Renal pelvis (tissue), 12 donors: ENCODE measurements at places on chromosomes 16 and 17. TPM values are rescaled to one million over a fixed set of nuclear protein-coding genes. Genes with fewer than 3 reads are reported as not detected.
A peak's percentile ranks its signal among the peaks of the same experiment; 100 is the strongest.

DNA sequence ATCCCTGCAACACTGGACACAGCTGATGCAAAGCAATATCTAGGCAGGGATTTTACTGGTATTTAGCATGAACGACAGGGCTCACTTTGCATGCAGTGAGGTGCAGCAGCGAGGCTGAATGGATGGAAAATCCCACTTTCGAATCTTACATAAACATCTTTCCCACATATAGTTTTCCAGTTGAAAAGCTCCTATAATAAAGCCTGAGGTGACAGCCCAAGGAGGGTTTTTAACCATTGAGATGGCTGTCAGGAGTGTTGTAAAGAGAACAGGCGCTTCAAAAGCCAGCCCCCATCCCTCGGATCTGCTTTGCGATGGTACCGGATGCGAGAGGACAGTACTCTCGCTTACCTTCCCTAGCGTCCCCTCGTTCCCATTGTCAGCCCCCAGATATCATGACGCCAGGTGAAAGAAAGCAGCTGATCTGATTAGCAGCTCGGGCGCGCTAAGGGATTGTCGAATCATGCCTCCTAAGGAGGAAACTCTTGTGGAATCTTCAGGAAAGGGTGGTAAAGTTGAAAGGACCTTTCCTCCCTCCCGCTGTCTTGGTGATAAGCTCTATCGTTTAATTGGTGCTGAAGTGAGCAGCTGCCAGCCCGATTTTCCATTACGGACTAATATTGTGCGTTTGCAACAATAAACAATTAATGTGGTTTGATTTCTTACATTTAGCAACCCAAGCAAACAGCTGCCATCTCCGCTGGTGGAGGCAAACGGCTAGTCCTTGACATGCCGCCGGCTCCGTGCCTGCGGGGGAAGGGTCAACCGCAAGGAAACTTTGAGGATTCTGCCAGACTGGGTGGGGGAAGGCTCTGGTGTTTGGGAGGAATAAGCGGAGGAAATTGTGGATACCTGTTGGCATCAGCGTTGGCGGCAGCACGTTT lies 1.8 kb downstream of the CDH8 start:
- DNase-seq, result no peak

DNA sequence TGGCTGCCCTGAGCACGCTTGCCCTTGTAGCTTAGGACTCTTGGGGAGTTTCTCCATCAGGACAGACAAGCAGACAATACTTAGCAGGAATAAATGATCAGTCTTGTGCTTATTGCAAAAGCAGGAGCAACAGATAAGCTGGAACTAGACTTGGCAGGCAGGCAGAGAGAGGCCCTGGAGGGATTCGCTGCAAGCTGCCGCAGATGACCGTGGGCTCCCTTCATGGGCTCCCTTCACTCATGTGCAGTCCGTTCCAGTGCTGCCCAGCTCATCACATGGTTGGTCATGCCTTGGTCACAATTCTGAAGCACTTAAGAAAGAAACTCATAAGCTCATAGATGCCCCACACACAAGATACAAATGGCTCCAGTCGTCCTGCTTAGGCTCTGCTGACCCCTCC lies 2.4 kb upstream of the SLC5A10 start:
- no peak for DNase-seq

DNA sequence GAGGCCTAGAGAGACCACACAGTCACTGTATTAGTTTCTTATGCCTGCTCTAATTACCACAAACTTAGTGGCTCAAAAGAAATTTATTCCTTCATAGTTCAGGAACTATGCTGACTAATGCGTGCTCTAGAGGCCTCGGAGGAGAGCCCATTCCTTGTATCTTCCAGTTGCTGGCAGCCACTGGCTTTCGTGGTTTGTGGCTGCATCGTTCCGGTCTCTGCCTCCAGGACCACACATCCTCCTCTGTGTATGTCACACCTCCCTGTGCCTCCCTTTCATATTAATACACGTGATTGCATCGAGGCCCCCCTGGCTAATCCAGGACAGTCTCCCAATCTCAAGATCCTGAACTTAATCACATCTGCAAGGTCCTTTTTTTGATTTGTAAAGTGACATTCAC lies 16.9 kb upstream of the MYLK3 start:
- DNase-seq, result no peak

GRCh38 chr17:44279346-44279665 lies 11.4 kb upstream of the SLC4A1 start:
- DNase-seq, result no peak

GRCh38 chr16:47986031-47986430 lies 169.8 kb downstream of the ABCC12 start:
- no peak for DNase-seq

GRCh38 chr17:5561736-5562571 lies 22.4 kb downstream of the NLRP1 start:
- no peak for DNase-seq

GRCh38 chr17:12977008-12977751 lies 40.6 kb downstream of the ELAC2 start:
- DNase-seq, result no peak

DNA sequence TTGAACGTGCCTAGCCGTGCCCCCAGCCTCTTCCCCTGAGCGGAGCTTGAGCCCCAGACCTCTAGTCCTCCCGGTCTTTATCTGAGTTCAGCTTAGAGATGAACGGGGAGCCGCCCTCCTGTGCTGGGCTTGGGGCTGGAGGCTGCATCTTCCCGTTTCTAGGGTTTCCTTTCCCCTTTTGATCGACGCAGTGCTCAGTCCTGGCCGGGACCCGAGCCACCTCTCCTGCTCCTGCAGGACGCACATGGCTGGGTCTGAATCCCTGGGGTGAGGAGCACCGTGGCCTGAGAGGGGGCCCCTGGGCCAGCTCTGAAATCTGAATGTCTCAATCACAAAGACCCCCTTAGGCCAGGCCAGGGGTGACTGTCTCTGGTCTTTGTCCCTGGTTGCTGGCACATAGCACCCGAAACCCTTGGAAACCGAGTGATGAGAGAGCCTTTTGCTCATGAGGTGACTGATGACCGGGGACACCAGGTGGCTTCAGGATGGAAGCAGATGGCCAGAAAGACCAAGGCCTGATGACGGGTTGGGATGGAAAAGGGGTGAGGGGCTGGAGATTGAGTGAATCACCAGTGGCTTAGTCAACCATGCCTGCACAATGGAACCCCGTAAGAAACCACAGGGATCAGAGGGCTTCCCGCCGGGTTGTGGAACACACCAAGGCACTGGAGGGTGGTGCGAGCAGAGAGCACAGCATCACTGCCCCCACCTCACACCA lies 724 bp downstream of the GAA start:
- no peak for DNase-seq

GRCh38 chr17:38454532-38454931 lies 26.3 kb downstream of the ARHGAP23 start:
- DNase-seq, result no peak

- no peak for DNase-seq
These were observed 12.9 kb downstream of the HEATR6 start for GRCh38 chr17:60065867-60066266.

- no peak for DNase-seq
These were observed 3.5 kb upstream of the CTCF start for GRCh38 chr16:67558859-67559258.

- no peak for DNase-seq
These were observed 841 bp upstream of the NDRG4 start for GRCh38 chr16:58499092-58499511.

DNA sequence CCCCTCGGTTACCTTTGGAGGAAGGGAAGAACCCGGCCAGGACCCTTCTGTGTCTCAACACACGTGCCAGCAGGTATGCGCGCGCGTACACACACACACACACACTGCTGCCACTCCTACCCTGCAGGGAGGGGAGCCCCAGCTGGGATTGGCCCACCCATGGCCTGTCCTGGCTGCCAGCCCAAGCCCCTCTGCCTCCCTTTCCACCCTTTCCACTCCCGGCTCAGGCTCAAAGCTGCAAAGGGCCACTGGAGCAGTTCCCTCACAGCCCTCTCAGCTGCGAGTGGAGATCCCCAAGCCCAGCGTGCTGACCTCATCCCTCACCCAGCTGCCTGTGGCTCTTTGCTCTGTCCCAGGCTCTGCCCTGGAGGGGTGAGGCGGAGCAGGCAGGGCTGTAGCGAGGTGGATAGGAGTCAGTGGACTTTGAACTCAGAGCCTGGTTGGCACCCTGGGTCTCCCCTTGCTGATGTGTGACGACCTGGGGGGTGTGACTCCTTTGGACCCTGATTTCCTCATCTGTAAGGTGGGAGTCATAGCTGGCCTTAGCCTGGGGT lies 14.5 kb downstream of the KIF19 start:
- no peak for DNase-seq

GRCh38 chr17:42132941-42133340 lies 10.3 kb downstream of the HSPB9 start:
- DNase-seq, result peak; percentile 59

DNA sequence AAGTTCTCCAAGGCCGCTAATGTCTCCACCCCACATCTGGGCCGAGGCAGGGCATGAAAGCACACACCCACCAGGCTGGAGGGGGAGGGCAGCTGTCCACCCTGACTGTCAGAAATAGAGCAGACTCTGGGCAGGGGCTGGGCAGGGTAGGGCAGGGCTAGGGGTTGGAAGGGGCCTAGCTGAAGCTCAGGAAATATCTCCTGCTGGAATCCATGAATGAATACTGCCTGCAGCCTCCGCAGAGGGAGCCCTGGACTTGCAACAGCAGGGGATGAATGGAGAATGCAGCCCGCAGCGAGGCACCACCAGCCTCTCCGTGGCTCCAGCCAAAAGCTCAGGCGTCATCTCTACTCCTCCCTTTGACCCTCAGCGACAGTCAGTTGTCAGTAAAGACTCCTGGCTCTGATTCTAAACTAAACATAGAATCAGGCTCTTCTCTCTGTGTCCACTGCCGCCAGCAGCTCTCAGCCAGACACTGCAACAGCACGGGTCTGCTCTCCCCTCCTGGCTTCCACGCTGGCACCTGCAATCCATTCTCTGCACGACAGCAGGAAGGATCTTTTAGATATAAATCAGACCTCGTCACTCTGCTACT lies 23.9 kb upstream of the NGFR start:
- DNase-seq, result no peak

- peak; percentile 88 for DNase-seq
These were observed at the start of gene SOCS1 for GRCh38 chr16:11255737-11256660. Gene SOCS1 (minus strand): TSS chr16:11256204. CDS start chr16:11255478, 726 bp downstream.

- DNase-seq, result no peak
These were observed 5.4 kb downstream of the ALYREF start for GRCh38 chr17:81885869-81886548.

DNA sequence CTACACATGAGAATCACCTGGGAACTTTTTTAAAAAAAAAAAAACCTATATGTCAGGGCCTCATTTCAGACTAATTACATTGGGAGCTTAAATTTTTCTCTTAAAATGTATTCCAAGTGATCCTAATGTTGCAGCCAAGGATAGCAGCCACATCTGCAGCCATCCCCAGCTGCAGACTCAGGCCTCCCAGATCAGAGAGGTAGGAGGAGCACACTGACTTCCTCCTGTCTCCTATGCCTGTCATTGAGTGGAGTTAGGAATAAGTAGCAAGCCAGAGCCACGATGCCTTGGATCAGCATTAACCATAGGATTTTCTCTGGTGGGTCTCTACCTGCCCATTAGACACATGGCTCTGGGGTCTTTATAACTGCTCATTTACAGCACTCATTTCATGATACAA lies 463.5 kb downstream of the HS3ST4 start:
- no peak for DNase-seq

GRCh38 chr16:28534542-28535373 lies 4.0 kb downstream of the NUPR1 start:
- no peak for DNase-seq

PERCC1 gene
- not detected for polyA plus RNA-seq

TBC1D3 gene
- polyA plus RNA-seq, result not detected

ARHGDIG gene
- polyA plus RNA-seq, result 4.2 TPM

GNGT2 gene
- 2.2 TPM for polyA plus RNA-seq

MED1 gene
- polyA plus RNA-seq, result 53.5 TPM

SPAG5 gene
- polyA plus RNA-seq, result 63.4 TPM

PPP1R27 gene
- 0.14 TPM for polyA plus RNA-seq

KRT34 gene
- polyA plus RNA-seq, result not detected

CD300H gene
- not detected for polyA plus RNA-seq

OSGIN1 gene
- polyA plus RNA-seq, result 0.68 TPM

PRRT2 gene
- polyA plus RNA-seq, result 15.4 TPM

FOXO3B gene
- polyA plus RNA-seq, result 5.9 TPM

KRTAP4-4 gene
- not detected for polyA plus RNA-seq

TBC1D3D gene
- 0.39 TPM for polyA plus RNA-seq

FBXL16 gene
- 1.1 TPM for polyA plus RNA-seq

OR2C1 gene
- 0.53 TPM for polyA plus RNA-seq

SPATA32 gene
- polyA plus RNA-seq, result 0.61 TPM

TMEM95 gene
- polyA plus RNA-seq, result not detected
